Hair follicular keratinocyte (primary cell): ENCODE measurements at places on chromosomes 12 and 14. TPM values are rescaled to one million over a fixed set of nuclear protein-coding genes. Genes with fewer than 3 reads are reported as not detected.

Gene SCN8A
- 0.23 and 0.30 TPM in 2 replicates for total RNA-seq

Gene KLHL33
- total RNA-seq = not detected in 2 replicates

Gene OTOGL
- total RNA-seq = 0.11 TPM in 1 of 2 replicates, not detected in the other

Gene AMN
- total RNA-seq = 0.15 and 0.70 TPM in 2 replicates

Gene NAA25
- 10.5 and 11.9 TPM in 2 replicates for total RNA-seq

Gene DIO3
- not detected in 2 replicates for total RNA-seq

Gene OAS1
- total RNA-seq = 0.91 and 6.0 TPM in 2 replicates

Gene KRT73
- not detected in 2 replicates for total RNA-seq

Gene GALNT9
- total RNA-seq = not detected in 2 replicates

Gene OR4E1
- not detected in 2 replicates for total RNA-seq

Gene FCF1
- total RNA-seq = 18.9 and 22.2 TPM in 2 replicates

Gene SMCO2
- total RNA-seq = 0.31 TPM in 1 of 2 replicates, not detected in the other

Gene NID2
- 0.23 and 1.6 TPM in 2 replicates for total RNA-seq

Gene PLEKHG7
- total RNA-seq = not detected in 2 replicates

Gene AP1G2
- 53.6 and 70.6 TPM in 2 replicates for total RNA-seq

Gene TAS2R7
- not detected in 2 replicates for total RNA-seq

Gene CREBL2
- 12.3 and 17.6 TPM in 2 replicates for total RNA-seq

Gene MSI1
- total RNA-seq = not detected in 2 replicates

Gene TSPAN11
- total RNA-seq = 0.08 TPM in 1 of 2 replicates, not detected in the other

Gene HPD
- total RNA-seq = not detected in 2 replicates

Gene ZDHHC22
- not detected in 2 replicates for total RNA-seq

Gene ALDH2
- 24.1 and 49.0 TPM in 2 replicates for total RNA-seq

Gene GLT1D1
- total RNA-seq = not detected in 2 replicates

Gene PPM1H
- not detected in 2 replicates for total RNA-seq

Gene TGM1
- total RNA-seq = 10.5 and 19.3 TPM in 2 replicates

Gene BCL2L14
- total RNA-seq = not detected in 2 replicates
